Activated T-helper 9 cell treated with anti-CD3 and anti-CD28 coated beads, Interleukin-2, amount 50 U/mL, for 16 hours (primary cell): ENCODE measurements at places on chromosomes 1 and 21.

- peak; percentile 27 for DNase-seq
These were observed 28.1 kb downstream of the IL6R start for GRCh38 chr1:154433161-154433764.

DNA sequence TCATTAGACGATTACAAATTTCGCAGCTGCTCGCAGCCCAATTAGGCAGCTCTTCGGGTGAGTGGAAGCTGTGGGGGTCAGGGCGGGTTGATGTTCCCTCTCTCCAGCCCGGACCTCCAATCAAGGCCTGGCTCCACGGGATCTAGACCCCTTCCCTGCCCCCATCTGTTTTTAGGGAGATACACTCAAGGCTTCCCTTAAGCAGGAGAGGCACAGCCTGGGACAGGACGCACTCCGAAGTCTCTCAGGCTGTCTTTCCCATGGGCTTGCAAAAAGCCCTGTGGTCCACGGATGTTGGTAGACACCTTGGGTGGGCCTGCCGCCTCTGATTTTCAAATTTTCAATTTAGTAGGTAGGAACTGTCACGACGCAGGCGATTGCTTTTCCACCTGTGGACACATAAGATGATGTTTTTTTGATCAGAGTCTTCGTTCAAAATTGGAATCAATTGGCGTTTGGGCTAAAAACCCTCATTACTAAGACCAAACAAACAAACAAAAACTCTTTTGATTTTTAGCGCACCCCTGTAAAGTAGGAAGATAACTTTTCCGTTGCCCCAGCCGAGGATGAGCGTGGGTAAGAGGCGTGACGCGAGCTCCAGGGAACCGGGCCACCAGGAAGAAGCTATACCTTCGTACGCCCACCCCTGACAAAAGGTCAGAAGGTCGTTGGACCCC lies 2.5 kb upstream of the LHX8 start:
- DNase-seq: no peak

- peak; percentile 36 for DNase-seq
These were observed 17.1 kb upstream of the TMEM9 start for GRCh38 chr1:201171063-201172036.

GRCh38 chr21:14319805-14320204 lies 63.1 kb downstream of the HSPA13 start:
- no peak for DNase-seq

- peak; percentile 51 for DNase-seq
These were observed 102.2 kb downstream of the CASZ1 start for GRCh38 chr1:10694274-10694632.

- DNase-seq: no peak
These were observed 373.8 kb downstream of the LMO4 start for GRCh38 chr1:87702455-87702854.

DNA sequence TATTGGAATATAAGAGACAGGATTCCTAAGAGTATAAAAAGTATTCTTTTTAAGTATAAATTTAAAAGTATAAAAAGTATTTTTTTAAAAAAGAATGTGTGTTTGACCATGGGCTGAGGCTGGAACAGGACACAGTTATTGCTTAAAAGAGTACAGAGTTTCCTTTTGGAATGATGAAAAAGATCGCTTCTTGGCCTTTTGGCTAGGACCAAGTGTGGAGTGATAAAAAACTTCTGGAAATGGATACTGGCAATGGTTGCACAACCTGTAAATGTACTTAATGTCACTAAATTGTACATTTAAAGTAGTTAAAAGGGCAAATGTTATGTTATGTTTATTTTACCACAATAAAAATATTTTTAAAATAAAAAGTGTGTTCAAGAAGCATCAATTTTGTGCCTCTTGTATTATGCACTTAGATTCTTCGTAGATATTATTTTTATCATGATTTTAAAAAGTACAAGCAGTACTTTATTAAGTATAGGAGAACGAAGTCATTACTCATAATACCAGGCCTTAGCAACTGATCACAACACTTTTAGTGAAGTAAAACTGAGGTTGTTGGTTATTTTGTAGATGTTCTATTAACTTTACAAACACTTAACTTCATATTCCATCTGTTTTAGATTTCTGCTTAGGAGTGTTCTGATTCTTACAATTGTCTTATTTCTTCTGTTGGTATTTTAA lies 389.1 kb upstream of the ZP4 start:
- no peak for DNase-seq

GRCh38 chr1:147545133-147545532 lies 3.8 kb downstream of the BCL9 start:
- DNase-seq: peak; percentile 77
